Fibroblast of the conjunctiva (primary cell): ENCODE measurements at places on chromosomes 13 and 19.

GRCh38 chr19:29655648-29656335 lies 9.5 kb upstream of the PLEKHF1 start:
- DNase-seq: no peak

DNA sequence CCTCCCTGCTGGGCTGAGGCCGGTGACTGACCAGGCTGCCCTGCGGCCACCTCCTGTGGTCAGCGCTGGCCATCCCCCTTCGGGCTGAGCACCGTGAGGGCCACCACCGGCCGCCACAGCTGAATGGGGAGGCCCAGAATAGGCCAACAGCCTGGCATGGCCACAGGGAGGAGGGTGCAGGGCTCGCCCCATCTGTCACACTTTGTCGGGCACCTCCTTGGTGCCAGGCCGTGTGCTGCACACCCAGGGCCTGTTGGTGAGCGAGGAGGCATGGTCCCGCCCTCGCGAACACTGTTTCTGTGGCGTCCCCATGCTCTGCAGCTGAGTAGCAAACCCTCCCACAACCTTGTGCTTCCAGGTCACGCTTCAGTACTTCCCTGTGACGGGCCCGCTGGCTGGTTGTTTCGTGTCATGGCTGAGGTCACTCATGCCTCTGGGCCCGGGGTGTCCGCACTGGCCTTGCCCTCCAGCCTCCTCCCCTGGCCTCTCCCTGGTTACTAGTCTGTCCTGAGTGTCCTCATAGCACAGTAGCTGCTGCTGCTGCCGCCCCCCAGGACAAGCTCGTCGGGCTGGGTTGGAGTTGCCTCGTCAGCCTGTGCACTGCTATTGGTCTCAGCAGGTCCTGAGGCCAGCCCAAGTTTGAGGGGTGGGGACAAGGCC lies 15.2 kb downstream of the EPN1 start:
- no peak for DNase-seq

DNA sequence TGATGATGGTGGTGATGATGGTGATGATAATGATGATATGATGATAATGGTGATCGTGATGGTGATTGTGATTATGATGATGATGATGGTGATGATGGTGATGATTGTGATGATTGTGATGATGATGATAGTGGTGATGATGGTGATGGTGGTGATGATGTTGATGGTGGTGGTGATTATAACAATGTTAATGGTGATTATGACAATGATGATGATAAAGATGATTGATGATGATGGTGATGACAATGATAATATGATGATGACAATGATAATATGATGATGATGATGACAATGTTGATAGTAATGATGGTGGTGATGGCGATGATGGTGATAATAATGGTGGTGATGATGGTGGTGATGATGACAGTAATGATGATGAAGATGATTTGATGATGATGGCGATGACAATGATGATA lies 34.1 kb upstream of the ZNF536 start:
- no peak for DNase-seq

- no peak for DNase-seq
Observed at GRCh38 chr19:11387162-11388034, 3.3 kb upstream of the EPOR start.
